ENCODE measurements at places on chromosomes 13 and 19.

DNA sequence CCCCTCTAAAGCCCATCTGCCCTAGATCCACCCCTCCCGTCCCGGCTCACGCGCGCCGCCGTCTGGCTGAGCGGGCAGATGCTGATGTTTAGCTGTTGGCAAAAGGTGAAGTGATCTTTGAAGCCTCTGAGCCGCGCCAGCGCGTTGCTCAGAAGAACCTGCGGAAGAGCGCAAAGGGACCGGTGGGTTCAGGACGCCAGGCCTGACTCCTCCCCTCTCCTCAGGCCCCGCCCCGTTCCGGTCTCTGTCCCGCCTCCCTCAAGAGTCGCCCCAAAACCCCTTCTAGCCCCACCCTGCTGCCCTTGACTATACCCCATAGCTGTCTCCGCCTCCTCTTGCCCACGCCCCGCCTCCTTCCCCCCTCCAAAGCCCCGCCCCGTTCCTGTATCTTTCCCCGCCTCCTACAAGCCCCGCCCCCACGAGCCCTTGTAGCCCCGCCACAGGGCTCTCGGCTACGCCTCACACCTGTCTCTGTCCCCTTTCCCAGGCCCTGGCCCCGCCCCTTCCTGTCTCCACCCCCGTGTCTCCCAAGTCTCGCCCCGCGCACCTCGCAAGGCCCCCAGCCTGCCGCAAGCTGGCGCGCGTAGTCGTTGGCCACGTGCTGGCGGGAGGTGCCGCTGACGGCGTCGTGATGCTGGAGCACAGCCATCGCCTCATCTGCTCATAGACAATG is 9.5 kb downstream of the MAN2B1 start:
- peaks cover 54% of the 10 kb centered on the region for H3K36me3 ChIP-seq
- no peaks in the 10 kb centered on the region for H3K27me3 ChIP-seq
- no peak for DNase-seq

GRCh38 chr19:44540736-44541135 is 11.3 kb upstream of the CEACAM20 start:
- no peaks in the 10 kb centered on the region for H3K4me1 ChIP-seq
- no peak overlapping the region for H3K4me3 ChIP-seq
- no peaks in the 10 kb centered on the region for H3K36me3 ChIP-seq
- no peak overlapping the region for H3K27ac ChIP-seq

DNA sequence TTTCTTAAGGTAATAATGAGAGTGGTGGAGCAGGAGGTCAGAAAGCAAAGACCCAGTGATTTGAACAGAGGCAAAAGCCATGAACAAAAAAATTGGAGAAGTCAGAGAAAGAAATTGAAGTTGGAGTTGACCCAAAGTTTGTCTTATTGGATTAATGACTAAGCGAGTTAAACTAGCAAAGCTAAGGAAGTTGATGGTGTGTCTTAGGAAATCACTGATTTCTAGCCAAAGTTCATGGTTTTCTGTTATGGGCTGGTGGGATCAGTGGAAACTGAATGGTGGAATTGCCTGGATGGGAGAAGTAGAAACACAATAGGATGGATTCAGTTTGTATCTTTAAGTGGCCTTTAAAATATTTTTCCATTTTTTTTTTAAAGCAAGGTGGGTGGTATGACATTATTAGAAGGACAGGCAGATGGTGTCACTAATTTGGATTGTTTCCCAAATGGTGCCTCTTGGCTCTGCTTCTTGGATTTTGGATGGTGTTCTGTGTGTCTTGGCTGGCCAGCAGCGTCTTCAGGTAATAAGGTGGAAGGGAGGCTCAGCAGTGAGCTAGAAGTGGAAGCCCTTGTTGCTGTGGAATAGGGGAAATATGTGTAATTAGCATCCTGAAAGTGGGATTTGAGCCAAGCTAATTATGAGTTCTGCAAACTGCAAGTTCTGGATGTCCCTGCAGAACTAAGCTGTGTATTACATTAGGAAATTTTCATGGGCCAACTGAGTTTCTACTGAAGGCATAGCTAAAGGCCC is 302.9 kb downstream of the LMO7 start:
- no peak overlapping the region for H3K27ac ChIP-seq
- H3K4me3 ChIP-seq, result no peak overlapping the region
- peaks cover 2% of the 10 kb centered on the region for H3K27me3 ChIP-seq
- no peaks in the 10 kb centered on the region for H3K36me3 ChIP-seq
- no peaks in the 10 kb centered on the region for H3K4me1 ChIP-seq
- no peak for DNase-seq

DNA sequence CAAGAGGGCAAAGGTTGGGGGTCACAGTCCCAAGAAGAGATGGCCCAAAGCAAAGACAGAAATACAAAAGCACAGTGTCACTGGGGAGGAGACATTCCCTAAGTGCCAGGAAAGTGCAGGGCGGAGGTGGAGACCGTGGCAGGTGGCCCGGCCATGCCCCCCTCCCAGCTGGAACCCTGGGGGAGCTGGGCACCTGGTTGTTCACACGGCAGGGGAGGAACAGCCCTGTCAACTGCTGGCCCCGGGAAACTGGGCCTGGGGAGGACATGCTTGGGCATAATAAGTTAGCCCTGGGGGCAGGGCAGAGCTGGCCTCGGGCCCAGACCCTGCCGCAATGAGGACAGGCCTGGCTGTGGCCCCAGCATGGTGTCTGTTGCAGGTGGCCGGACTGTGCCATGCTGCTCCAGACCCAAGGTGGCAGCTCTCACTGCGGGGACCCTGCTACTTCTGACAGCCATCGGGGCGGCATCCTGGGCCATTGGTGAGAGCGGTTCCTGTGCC is 7.4 kb downstream of the HPN start:
- DNase-seq, result no peak
- H3K4me1 ChIP-seq, result peaks cover 13% of the 10 kb centered on the region
- no peak overlapping the region for H3K4me3 ChIP-seq

All from activated CD4-positive, alpha-beta memory T cell treated with anti-CD3 and anti-CD28 coated beads, Interleukin-2, amount 10 ng/mL, durations not matched to agents 7 days and 5 days (primary cell).